ENCODE measurements at places on chromosomes 5 and 9.

DNA sequence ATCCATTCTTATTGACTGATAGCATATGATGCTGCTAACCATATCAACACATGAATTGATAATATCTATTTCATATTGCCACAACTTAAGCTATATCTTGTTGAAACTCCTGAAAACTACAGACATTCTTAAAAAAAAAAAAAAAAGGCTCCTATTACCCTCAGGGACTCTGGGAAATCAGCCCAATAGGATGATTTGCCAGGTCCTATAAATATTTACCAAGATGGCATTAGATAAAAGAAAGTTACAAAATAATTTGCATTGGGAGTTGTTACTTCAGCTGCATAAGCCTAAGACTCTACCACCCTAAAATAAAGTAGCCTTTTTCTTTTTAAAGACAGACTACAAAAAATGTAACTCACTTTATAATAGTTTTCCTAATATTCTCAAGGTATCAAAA, 84.4 kb downstream of the CDO1 start:
- DNase-seq: no peak

DNA sequence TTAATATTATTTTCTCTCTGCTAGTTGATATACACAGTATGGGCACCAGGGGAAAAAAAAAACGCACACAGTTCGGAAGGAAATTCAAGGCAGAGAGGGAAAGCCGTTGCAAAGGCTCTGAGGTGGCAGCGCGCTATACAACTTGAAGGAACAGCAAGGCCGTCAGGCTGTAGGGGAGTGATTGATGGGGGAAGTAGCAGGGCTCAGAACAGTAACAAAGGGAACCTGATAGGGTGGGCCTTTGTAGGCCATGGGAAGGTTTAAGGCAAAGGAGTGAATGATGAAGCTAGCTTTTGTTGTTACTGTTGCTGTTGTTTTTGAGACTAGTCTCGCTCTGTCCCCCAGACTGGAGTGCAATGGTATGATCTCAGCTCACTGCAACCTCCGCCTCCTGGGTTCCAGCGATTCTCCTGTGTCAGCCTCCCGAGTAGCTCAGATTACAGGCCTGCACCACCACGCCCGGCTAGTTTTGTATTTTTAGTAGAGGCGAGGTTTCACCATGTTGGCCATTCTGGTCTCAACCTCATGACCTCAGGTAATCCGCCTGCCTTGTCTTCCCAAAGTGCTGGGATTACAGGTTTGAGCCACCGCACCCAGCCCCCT, 27.0 kb downstream of the AQP7 start:
- DNase-seq: no peak

DNA sequence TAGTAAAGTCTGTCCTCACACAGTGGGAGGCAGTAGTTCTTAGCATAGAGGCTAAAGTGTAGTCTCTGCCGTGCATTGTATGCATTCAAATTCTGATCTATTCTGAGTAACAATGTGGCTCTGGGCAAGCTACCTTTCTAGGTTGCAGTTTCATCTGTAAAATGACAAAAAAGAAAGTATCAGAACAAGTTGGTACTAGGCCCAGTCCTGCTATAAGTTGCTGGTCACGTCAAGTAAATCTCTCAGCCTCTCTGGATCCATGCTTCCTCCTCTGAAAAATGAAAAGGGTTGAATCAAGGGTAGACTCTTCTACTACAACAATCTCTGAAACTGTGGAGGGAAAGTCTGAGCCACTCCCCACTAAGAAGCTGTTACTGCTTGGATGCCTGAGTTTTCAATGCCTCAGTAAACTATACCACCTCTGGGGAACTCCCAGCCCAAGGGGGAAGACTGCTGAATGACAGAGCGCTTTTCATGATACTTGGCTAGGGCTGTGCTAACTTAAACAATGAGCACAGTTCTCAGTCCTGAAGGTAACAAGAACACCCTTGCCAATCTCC, 34.5 kb upstream of the SPARC start:
- no peak for DNase-seq

- DNase-seq: peak; percentile 24
These were observed 304.0 kb downstream of the PRELID2 start for GRCh38 chr5:145531038-145531734.

- no peak for DNase-seq
These were observed 74.8 kb downstream of the SLF1 start for GRCh38 chr5:94693043-94693822.

DNA sequence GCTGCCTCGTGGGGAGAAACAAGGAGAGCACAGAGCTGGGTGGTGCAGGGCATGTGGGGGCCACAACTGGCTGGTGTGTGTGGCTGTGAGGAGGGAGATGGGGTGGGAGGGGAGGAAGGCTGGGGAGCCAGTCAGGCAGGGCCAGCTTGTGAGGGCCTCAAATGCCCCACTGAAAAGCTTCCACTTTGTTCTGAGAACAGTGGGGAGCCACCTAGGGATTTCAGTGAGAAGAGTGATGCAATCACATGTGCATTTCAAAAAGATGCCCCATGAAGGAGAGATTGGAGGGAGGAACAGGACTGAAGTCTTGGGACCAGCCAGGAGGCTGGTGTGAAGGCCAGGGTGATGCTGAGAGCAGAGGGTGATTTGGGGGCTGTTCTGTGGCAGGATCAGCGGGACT, 1.3 kb downstream of the OR13J1 start:
- no peak for DNase-seq

GRCh38 chr5:1401536-1402138, 43.6 kb downstream of the SLC6A3 start:
- DNase-seq: no peak

DNA sequence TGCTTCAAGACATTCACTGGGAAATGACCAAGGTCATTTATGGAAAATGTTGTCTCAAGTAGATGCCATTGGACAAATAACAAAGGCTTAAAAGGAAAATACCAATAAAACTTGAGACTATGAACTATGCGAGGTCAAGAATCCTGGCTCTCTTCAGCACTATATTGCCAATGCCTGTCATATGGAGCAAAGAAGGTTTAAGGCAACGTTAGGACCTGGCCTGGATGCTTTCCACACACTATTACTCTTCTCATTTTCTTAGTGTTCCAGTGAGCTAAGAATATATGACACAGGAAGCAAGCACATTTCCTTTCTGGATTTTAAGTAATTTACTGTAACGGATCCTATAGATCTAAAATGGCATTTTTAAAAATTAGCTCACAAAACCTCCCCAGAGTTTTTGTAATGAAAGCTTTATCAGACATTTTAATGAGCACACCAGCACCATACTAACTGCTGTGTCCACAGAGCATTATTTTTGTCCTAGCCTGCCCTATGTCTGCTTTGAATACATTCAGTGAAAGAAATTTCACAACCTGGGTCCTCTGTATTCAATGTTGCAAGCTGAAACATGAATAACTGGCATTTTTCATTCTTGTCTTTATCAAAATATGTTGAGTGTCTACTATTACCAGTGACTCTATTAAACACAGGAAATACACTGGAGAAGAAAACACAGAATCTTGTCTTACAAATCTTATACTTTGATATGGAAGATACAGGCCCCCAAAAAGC, 315.6 kb downstream of the CETN3 start:
- DNase-seq: no peak

GRCh38 chr9:135131488-135131887, 44.0 kb downstream of the OLFM1 start:
- DNase-seq: no peak

DNA sequence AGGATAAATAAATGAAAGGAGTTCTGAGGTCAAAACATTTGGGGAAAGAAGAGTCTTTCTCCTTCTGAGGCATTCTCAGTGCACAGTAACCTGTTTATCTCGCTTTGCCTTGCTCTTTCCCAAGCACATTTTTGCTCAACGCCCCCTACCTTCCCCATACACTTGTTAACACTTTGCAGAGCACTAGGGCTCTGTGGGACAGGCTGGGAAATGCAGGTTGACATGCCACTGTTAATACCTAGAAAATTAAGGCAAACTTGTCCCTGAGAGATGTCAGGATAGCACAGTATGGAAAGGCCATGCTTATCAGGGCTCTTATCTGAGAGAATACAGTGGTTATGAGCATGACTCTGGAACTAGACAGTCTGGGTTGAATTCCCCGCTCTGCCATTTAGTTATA, 152.0 kb downstream of the DOCK8 start:
- DNase-seq: no peak

DNA sequence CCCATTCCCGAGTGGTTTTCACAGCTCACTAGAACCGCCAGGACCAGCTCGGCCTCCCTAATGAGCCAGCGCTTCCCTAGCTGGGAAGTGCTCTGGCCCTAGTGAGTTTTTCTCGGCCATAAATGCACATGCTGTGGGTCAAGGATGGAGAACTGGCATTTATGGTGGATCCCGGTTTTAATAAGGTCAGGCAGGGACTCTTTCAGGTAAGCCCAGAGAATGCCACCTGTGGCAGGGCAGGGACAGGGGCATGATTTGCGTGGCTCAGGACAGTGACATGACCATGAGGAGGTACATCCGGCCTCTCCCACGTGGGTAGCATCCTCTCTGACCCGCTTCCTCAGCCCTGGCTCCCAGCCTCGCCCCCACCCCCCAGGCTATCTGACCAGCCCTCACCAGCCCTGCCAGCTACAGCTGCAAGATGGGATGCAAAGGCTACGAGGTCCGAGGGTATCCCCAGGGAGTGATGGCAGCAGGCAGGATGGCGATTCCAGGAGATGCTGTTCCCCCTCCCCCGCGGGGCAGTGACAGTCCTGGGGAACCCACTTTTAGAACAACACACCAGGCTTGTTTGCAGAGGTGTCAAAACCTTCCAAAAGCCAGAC, 60.3 kb upstream of the ADAMTS2 start:
- no peak for DNase-seq

GRCh38 chr9:135874859-135875258, 32.5 kb downstream of the CAMSAP1 start:
- no peak for DNase-seq

DNA sequence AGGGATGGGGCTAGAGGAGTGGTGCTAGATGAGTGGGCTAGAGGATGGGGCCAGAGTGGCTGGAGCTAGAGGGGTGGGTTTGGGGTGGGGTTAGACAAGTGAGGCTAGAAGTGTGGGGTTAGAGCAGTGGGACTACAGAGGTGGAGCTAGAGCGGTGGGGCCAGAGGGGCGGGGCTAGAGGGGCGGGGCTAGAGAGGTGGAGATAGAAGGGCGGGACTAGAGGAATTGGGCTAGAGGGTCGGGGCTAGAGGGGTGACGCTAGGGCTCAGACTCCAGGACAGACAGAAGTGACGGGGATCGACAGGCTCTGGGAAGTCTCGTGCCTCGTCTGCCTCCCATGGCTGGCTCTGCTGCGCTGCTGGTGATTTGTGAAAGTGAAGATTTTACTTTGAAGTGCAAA, 31.0 kb upstream of the TENT4A start:
- DNase-seq: no peak

- no peak for DNase-seq
These were observed 97.2 kb downstream of the SPOCK1 start for GRCh38 chr5:137401946-137402345.

- DNase-seq: no peak
These were observed 74.6 kb downstream of the NUDT12 start for GRCh38 chr5:103487822-103488493.

- DNase-seq: no peak
These were observed 73.5 kb downstream of the TRIM36 start for GRCh38 chr5:115096034-115096769.

DNA sequence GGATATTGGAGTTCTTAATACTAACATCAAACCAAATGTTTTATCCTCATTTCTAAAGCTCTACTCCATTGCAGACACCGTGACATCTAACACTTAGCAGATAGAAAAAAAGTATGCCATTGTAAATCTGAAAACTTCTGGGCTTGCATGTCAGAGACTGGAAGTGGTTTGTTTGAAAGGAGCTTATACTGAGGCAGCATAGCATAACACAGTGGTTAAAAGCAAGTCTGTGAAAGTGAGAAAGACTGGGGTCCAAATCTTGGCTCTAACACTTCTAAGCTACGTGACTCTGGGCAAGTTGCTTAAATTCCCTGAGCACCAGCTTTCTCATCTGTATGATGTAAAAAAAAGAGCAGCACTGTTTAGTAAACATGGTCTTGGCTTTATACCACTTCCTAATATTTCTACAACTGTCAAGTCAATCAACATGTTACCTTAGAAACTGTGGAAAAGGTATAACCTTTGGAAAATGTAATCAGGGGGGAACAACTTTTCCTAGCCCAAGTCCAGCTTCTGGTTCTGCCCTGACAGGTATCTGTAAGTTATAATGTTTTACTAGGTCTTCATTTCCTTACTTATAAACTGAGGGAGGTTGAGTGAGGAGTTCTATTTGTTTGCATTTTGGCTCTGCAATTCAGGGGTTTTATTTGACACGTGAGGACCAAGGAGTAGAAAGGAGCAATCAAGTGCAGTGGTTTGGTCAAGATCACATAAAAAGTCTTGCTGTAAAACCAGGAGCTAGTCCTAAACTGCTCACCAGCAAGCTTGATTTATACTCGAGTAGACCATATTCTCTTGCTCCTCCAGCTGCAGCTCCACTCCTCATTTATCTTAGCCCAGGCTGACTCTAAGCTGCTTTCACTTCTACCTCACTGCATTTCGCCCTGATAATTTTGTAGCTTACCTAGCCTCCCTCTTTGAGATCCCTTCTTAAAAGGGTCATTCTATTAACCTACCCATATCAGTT, 541.0 kb downstream of the RAB3C start:
- DNase-seq: no peak

GRCh38 chr9:112179816-112180215, 4.7 kb upstream of the SUSD1 start:
- no peak for DNase-seq

- DNase-seq: no peak
These were observed 49.2 kb upstream of the FBXL17 start for GRCh38 chr5:108430931-108431608.

GRCh38 chr5:144467792-144468191, 297.1 kb downstream of the KCTD16 start:
- DNase-seq: peak; percentile 11

DNA sequence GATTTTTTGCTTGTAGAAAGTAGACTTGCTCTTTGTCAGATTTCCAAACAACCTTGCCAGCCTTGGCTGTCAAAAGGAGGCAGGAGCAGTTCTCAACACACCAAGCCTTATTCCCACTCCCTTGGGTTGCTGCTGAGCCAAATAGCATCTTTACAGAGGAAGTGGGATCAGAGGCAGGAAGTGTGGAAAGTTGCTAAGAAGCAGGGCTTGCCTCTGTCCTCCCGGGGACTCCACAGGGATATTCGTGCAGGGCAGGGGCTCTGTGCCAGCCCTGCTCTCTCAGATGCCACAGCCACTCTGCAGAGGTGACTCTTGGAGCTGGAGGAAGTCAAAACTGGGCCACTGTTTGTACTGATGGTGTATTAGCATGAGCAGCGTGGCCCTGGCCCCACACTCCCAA, 24.3 kb downstream of the PTPDC1 start:
- DNase-seq: peak; percentile 12

DNA sequence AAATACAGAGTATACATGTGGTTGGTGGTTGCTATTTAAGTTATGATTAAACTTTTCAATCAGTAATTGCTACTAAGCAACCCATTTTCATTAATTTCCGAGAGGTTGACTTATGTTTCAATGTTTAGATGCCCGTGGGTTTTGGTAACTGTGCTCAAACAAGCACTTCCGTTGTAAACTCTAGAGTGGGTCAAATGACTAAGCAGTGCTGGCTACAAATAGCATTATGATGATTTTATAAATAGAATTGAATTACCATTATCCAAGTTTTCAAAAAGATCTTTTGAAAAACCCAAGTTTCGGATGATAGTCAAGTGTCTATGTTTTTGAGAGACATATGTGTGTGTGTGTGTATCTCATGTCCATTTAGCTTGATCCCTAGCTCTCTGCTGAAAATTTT, 2369.4 kb upstream of the ACO1 start:
- DNase-seq: peak; percentile 1
